ENCODE measurements at places on chromosomes 5 and 9.

DNA sequence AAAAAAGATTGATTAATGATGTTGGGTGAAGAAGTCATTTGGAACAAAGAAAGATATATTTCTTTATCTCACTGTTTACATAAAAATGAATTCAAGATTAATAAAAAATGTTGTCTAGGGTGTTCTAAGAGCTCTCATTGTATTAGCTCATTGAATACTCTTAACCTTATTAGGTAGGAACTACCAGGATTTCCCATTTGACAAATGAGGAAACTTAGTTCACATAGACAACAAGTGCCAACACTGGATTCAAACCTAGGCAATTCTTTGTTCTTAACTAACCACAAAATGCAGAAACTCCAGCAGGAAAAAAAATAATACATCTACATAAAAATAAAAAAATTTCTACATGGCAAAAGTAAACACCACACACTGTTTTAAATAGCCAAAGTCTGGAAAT is 175.8 kb downstream of the RAPGEF6 start:
- no peak for DNase-seq

GRCh38 chr5:56511326-56511841 is 278.3 kb upstream of the ANKRD55 start:
- DNase-seq, result no peak

DNA sequence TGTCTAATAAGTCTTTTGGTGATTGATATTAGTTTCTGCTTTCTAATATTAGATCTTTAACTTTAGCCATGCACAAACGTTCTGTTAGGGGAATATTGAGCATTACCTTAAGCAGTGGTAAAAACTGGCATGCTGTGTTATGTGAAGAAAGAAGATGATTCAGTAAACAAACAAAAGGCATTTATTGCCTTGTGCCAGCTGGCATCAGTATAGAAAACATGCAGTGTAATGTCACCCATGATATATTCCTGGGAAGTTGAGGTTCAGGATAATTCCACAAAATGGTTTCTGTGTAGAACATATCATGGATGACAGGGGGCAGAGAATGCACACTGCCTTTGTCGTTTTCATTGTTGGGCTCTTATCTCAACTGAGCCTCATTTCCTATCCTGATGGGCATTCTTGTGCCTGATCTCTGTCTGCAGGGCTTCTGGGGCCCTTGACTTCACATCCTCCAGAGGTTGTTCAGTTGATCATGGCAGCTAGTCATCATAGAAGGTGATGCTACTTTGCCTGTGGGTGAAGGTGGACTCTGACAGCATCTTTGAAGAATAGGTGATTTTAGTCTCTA is 24.2 kb downstream of the LRRTM2 start:
- DNase-seq, result no peak

DNA sequence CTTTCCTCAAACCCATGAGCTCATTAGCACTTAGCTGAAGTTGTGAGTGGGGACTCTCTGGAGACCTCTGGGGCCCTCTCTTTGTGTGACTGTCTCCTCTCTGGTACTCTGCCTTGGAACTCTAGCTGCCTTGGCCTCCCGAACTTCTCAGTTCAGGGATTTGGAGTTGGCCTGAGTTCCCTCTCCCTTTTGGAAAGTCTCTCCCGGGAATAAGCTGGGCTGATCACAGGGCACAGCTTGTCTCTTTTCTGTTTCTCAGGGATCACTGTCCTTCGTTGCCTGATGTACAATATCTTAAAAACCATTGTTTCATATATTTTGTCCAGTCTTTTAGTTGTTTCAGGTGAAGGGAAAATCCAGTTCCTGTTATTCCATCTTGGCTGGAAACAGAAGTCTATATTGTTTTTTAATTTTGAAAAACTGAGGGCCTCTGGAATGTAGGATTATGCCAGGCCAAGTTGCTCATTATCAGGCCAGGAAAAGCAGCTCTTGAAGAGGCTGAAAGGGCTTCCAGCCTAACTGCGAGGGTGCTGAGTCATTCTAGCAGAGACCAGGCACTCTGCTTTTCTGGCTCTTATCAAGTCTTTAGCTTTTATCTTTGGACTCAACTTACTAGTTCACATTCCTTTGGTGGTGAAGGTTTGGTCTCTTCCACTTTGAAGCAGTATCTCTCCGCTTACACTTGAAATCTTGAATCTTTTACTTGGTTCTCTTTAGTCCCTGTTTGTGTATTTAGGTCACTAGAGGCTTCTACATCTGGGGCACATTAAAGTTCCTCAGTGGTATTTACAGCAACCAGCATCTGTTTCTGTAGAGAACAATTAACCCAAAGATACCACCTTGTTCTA is 8.4 kb upstream of the RGS3 start:
- peak; percentile 41 for DNase-seq

DNA sequence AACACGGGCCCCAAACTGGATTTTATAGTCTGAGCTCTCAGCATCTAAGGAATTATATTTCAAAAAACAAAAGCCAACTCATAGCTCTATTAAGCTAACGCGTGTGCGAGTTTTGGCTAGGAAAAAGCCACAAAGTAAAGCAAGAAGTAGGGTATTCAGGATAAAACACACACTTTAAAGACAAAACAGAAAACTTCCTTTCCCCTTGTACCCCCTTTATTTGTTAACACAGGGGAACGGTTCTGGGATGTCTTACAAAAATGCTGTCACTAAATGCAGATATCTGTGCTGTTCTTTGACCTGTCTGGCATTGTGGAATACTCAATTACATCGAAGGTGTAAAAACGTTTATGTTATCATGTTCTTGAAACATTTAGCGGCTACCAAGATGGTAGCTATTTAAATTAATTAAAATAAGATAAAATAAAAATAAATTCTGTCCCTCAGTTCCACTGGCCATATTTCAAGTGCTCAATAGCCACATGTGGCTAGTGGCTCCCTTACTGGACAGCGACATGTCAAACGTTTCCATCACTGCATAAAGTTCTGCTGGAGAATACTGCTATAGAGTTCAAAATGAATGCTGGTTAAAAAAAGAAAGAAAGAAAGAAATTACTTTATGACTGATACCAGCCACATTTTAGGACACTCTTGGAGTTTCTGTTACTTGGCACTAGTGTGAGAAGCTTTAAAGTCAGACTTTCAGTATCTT is 7.2 kb upstream of the MEF2C start:
- DNase-seq, result no peak

DNA sequence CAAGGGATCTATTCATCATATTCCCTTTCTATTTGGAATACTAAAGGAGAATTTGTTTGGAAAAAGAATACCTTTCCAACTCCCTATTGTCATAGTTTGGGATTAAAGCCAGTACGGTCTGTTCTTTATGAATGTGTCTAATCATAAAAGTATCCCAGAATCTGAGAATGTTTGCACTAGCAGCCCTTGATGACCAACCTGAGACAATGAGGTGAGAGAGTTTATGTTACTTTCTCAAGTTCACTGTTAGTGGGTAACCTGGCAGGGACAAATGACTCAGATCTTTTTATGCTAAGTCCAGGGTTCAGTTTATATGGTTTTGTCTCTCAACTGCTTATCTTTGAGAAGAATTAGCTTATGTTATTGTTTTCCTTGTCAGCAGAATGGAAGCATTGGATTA is 25.3 kb upstream of the TLR4 start:
- DNase-seq, result no peak

DNA sequence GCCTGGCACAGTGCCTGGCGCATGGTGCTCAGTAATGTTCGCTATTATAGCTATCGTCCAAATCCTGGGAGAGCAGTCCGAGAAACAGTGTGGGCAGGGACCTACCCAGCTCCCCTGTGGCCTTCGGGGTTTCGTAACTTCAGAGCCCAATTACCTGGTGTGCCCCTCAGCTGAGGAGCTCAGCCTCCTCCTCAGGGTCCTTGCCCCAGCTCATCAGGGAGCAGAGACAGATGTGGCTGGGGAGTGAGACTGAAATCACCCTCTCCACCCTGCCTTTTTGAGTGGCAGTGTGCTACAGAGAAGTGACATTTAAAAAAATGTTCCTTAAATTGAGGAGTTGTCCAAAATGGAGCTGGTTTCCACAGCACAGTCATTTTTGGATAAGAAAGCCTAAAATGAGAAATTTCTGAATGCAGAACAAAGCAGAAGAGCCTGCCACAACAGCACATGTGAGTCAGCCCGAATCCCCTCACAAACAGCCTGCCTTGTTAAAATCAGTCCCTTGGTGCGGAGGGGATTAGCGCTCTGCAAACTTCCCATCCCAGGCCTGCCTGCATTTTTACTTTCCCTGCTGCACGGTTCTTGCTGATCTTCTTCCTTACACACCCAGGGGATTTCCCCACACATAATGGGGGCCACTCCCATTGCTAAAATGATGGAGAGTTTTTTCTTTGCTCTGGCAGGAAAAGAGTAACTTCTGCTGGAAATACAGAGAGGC is 78.1 kb upstream of the PITX1 start:
- peak; percentile 25 for DNase-seq

DNA sequence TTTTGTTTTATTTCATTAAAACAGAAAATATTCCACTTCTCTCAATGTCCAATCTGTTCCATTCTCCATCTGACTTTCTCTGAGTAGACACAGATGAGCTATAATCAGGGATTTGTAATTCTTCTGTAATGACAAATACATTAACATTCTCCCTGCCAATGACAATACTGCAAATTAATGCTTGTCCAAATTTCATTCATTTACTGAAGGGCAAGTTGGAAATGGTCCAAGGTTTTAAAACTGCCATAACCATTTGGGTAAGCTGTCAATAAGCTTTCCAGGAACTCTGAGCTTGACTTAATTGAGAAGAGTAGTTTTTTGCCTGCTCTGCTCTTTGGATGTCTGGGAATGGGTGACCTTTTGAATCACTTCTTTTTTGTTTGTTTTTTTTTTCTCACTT is 253.5 kb downstream of the DMRTA1 start:
- DNase-seq, result no peak

DNA sequence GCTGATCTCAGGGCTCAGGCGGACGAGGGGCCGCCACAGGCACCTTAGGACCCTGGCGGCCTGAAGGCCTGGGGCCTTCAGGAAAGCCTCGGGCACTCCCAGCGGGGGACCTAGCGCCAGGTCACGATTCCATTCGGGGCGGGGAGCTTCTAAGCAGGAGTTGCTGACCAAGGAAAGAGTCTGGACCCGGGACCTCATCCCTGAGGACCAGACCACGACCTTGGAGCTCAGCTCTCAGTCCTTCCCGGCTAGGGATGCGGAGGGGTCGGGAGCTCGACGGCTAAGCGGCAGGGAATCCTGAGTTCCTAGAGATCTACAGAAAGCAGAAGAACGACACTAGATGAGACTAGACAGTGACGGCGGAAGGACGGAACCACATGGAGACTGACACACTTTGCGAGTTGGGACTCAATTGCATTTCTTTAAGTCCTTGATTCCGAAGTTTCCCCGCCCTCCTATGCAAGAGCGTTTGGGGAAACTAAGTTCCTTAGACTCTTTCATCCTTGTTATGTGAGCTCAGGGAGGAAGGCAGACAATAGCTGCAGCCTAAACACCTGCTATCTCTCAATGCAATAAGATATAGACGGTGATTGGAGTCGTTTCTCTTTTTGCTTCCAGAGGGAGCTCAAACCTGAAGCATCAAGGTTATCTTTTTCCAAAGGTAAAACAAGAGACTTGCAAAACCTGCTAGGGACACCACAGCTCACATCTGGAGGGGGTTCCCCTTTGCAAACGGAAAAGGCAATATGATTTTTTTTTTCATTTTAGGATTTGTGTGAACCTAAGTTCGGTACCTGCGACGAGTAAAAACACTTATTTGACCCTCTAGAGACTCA is 9.7 kb downstream of the NR2F1-AS1 start:
- DNase-seq, result no peak

- no peak for DNase-seq
These were observed 269.7 kb downstream of the ISL1 start for GRCh38 chr5:51652980-51653379.

GRCh38 chr5:11455505-11455904 is 448.7 kb downstream of the CTNND2 start:
- DNase-seq, result no peak

DNA sequence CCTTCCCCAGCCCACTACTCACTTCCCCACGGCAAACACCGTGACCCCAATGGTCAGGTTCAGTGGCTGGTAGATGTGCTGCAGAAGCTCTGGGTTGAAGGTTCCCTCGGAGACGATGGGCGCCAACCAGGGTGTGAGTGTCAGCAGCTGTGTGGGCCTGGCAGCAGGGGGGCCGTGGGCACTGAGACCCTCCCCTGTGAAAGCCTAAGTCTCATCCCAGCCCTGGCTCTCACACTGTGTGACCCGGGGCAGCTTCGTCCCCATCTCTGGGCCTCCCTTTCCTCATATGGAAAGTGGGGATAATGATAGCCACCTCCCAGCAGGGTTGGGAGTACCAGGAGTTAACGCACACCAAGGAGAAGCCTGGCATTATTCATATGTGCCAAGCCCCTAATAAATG is 8.6 kb downstream of the GBGT1 start:
- no peak for DNase-seq

- no peak for DNase-seq
These were observed 312.1 kb upstream of the CDH18 start for GRCh38 chr5:20300110-20300509.

DNA sequence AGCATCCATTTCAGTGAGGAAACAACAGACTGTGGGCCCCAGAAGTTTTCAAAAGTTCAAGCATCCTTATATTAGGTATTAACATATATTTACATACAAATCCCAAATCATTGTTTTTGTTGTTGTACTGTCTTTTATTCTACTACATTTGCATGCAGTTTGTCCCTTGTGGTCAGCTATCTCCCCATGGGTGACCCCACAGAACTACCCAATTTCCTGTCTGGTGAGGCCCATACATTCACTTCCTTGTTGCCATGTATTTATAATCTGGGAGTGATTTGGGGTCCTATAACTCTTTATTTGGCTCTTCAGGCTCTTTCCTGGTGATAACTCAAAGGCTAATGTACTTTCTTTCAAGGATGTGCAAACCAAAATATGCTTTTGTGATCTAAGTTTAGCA is 3.3 kb upstream of the CD180 start:
- no peak for DNase-seq

- DNase-seq, result no peak
These were observed 6.2 kb downstream of the FRMPD1 start for GRCh38 chr9:37656936-37657335.

GRCh38 chr5:145637396-145637795 is 197.7 kb downstream of the PRELID2 start:
- no peak for DNase-seq

- DNase-seq, result no peak
These were observed 418.0 kb downstream of the SPATA31D1 start for GRCh38 chr9:82406456-82407085.

DNA sequence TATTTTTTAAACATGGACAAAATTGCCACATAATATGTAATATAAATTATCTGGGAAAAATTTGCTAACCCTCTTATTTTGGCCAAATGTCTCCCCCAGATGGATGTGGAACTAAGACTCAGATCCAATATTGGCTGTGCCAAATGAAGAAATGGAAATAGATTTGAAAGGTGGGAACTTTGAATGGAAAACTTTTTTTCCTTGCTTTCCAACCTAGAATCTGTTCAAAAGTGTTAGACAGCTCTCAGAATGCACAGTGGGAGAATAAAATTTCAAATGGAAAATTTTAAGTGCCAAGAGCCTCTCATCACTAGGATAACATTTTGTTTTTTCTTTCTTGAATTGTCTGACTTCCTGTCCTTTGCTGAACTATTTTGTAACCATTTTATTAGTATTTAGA is 142.6 kb upstream of the GAS1 start:
- no peak for DNase-seq

All from psoas muscle (tissue), 8 donors.